SJSA1 (cell line): ENCODE measurements at places on chromosomes 7 and 10. TPM values are rescaled to one million over a fixed set of nuclear protein-coding genes. Genes with fewer than 3 reads are reported as not detected.

The CCDC136 gene
- total RNA-seq: 1.0 and 1.8 TPM in 2 replicates

The HABP2 gene
- not detected in 2 replicates for total RNA-seq

The RAB19 gene
- total RNA-seq: not detected in 2 replicates

The C10orf105 gene
- total RNA-seq: not detected in 2 replicates

The C7orf33 gene
- total RNA-seq: not detected in 2 replicates

The LLCFC1 gene
- total RNA-seq: not detected in 2 replicates

The AZGP1 gene
- total RNA-seq: not detected in 2 replicates

The PFKP gene
- total RNA-seq: 515 and 604 TPM in 2 replicates

The ORC5 gene
- total RNA-seq: 37.4 and 41.5 TPM in 2 replicates

The ENO4 gene
- total RNA-seq: not detected in 2 replicates

The DNAH11 gene
- total RNA-seq: 3.5 and 13.1 TPM in 2 replicates

The COBL gene
- total RNA-seq: not detected in 2 replicates

The PDE1C gene
- total RNA-seq: 0.11 TPM in 1 of 2 replicates, not detected in the other

The LRRC18 gene
- not detected in 2 replicates for total RNA-seq

The NAT16 gene
- total RNA-seq: not detected in 2 replicates

The GALNT17 gene
- total RNA-seq: not detected in 2 replicates

The FOXL3 gene
- total RNA-seq: not detected in 2 replicates

The ITPRID1 gene
- total RNA-seq: not detected in 2 replicates

The MINDY3 gene
- 40.3 and 48.6 TPM in 2 replicates for total RNA-seq

The CEP55 gene
- 149 and 198 TPM in 2 replicates for total RNA-seq

The PAX2 gene
- not detected in 2 replicates for total RNA-seq

The POMZP3 gene
- 8.5 and 9.1 TPM in 2 replicates for total RNA-seq

The MYL10 gene
- not detected in 2 replicates for total RNA-seq

The PLAC9 gene
- not detected in 2 replicates for total RNA-seq

The SKIDA1 gene
- 0.72 and 1.7 TPM in 2 replicates for total RNA-seq

The OPN1SW gene
- total RNA-seq: not detected in 2 replicates

The TMEM176A gene
- total RNA-seq: not detected in 2 replicates

The ATG9B gene
- total RNA-seq: not detected in 2 replicates

The SYCE1 gene
- not detected in 2 replicates for total RNA-seq

The SLC29A4 gene
- 8.1 and 8.7 TPM in 2 replicates for total RNA-seq

The NUPR2 gene
- total RNA-seq: not detected in 2 replicates

The SLC26A3 gene
- not detected in 2 replicates for total RNA-seq

The CHAT gene
- not detected in 2 replicates for total RNA-seq

The PAPOLB gene
- not detected in 2 replicates for total RNA-seq

The SLC26A5 gene
- total RNA-seq: not detected in 2 replicates

The OR6B1 gene
- total RNA-seq: not detected in 2 replicates

The BCCIP gene
- total RNA-seq: 122 and 160 TPM in 2 replicates

The SPAM1 gene
- total RNA-seq: not detected in 2 replicates

The OR2A42 gene
- not detected in 2 replicates for total RNA-seq

The VSIR gene
- total RNA-seq: 32.5 and 36.4 TPM in 2 replicates

The CFAP58 gene
- total RNA-seq: 0.34 and 1.5 TPM in 2 replicates

The CRYGN gene
- total RNA-seq: not detected in 2 replicates

The PRF1 gene
- not detected in 2 replicates for total RNA-seq

The CLRN3 gene
- total RNA-seq: not detected in 2 replicates

The C10orf53 gene
- not detected in 2 replicates for total RNA-seq

The CCDC3 gene
- 12.4 and 21.3 TPM in 2 replicates for total RNA-seq

The AKR1C8 gene
- 0.16 TPM in 1 of 2 replicates, not detected in the other for total RNA-seq

The ASZ1 gene
- total RNA-seq: not detected in 2 replicates

The FGFBP3 gene
- total RNA-seq: not detected in 2 replicates
